ENCODE measurements at places on chromosomes 16 and 17. TPM values are rescaled to one million over a fixed set of nuclear protein-coding genes. Genes with fewer than 3 reads are reported as not detected.

TBX2 gene
- 228 TPM for total RNA-seq

DPEP3 gene
- total RNA-seq = not detected

MT3 gene
- total RNA-seq = not detected

ITGAL gene
- total RNA-seq = not detected

TMEM114 gene
- not detected for total RNA-seq

KRTAP3-2 gene
- total RNA-seq = not detected

- H3K27ac ChIP-seq = no peak overlapping the region
- DNase-seq = peak; percentile 22
- H3K4me3 ChIP-seq = peak overlapping the region; percentile 42
- H3K27me3 ChIP-seq = peaks cover 71% of the 10 kb centered on the region
- no peaks in the 10 kb centered on the region for H3K4me1 ChIP-seq
These were observed 442 bp downstream of the ABCC3 start for GRCh38 chr17:50634915-50635731.

GRCh38 chr17:40695874-40696472 is 7.6 kb downstream of the KRT24 start:
- no peak overlapping the region for H3K27ac ChIP-seq
- H3K4me3 ChIP-seq = no peak overlapping the region
- H3K27me3 ChIP-seq = no peaks in the 10 kb centered on the region
- H3K36me3 ChIP-seq = no peaks in the 10 kb centered on the region

GRCh38 chr17:78263736-78264340 is 32.4 kb downstream of the TMEM235 start:
- H3K4me3 ChIP-seq = no peak overlapping the region
- H3K27ac ChIP-seq = peak overlapping the region; percentile 76
- H3K4me1 ChIP-seq = peaks cover 40% of the 10 kb centered on the region
- DNase-seq = no peak
- H3K36me3 ChIP-seq = no peaks in the 10 kb centered on the region

GRCh38 chr16:54142787-54143186 is 143.8 kb downstream of the IRX3 start:
- no peak for DNase-seq
- H3K27ac ChIP-seq = no peak overlapping the region
- no peaks in the 10 kb centered on the region for H3K36me3 ChIP-seq
- H3K4me3 ChIP-seq = no peak overlapping the region

- H3K27ac ChIP-seq = no peak overlapping the region
- H3K4me1 ChIP-seq = peaks cover 7% of the 10 kb centered on the region
- H3K36me3 ChIP-seq = no peaks in the 10 kb centered on the region
- DNase-seq = no peak
These were observed 193.7 kb upstream of the CHMP6 start for GRCh38 chr17:80797741-80798594.

DNA sequence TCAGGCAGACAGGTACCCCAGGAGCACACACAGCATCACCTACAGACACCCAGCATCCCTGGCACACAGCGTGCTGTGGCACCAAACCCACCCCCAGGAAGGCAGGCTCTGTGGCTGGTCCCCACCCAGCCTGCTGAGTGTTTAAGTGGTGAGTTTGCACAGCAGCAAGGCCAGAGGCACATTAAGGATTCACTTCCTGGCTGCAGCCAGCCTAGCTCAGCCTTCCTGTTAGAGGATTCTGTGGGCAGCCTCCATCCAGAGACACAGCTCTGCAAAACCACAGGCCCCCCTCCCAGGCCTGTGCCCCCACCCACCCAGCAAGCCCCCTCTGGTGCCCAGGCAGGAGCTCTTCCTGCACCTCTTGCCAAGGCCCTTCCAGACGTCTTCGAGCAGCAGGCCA is 36.1 kb upstream of the PHB1 start:
- no peaks in the 10 kb centered on the region for H3K36me3 ChIP-seq
- peaks cover 14% of the 10 kb centered on the region for H3K4me1 ChIP-seq
- DNase-seq = no peak
- no peaks in the 10 kb centered on the region for H3K27me3 ChIP-seq
- H3K27ac ChIP-seq = no peak overlapping the region
- H3K4me3 ChIP-seq = no peak overlapping the region

DNA sequence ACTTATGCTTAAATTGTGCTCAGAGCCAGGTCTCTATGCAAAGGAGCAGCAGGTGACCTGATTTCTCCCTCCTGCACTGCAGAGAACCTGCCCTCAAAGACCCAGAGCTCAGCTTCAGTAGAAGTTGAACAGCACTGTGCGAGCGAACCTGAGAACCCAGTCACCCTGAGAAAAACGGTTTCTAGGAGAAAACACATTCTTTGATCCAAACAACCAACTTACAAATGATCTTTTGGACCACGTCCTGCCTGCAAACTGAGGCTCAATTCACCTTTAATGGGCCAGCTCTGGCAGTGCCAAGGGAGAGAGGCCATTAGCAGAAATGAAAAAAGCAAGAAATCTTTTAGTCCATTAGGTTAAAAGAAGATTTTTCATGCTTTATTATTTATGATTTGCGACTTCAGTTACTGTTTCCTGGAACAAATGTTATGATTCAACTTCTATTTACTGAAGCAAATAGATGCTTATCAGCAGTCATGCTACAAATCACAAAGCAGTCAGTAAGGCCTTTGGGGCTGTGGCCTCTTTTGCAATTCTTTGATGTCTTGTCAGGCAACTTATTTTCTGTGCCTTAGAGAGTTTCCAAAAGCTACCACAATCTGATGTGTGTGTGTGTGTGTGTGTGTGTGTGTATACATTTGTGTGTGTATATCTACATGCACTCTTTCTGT is 65.7 kb upstream of the LRRC37A3 start:
- H3K4me1 ChIP-seq = peaks cover 23% of the 10 kb centered on the region
- no peak overlapping the region for H3K27ac ChIP-seq
